ENCODE measurements at places on chromosomes 5 and 9.

DNA sequence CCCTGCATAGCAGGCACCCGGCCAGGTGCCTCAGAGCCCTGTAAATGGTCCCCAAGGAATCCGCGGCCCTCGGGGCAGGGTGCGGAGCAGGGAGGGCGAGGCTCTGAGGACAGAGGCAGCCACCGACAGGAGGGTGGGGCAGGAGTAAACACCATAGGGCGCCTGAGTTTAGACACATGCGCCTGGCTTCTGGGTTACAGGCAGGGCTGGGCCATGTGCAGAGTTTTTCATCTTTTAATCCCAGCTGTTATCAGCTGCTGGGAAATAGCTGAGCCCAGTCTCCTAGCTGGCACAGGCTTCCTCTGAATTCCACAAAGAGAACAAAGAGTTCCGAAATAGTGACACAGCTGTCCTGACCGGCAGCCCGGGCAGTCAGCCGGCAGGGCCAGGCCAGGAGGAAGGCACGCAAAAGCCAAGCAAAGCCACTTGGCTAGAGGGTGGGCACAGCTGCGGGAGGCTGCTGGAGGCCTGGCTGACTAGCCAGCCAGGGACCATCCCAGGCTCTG is 98.9 kb upstream of the PHYKPL start:
- no peak for DNase-seq

- DNase-seq, result no peak
These were observed 129.3 kb upstream of the STC2 start for GRCh38 chr5:173457482-173457881.

- no peak for DNase-seq
These were observed 231.3 kb upstream of the SLC30A5 start for GRCh38 chr5:68862560-68862959.

DNA sequence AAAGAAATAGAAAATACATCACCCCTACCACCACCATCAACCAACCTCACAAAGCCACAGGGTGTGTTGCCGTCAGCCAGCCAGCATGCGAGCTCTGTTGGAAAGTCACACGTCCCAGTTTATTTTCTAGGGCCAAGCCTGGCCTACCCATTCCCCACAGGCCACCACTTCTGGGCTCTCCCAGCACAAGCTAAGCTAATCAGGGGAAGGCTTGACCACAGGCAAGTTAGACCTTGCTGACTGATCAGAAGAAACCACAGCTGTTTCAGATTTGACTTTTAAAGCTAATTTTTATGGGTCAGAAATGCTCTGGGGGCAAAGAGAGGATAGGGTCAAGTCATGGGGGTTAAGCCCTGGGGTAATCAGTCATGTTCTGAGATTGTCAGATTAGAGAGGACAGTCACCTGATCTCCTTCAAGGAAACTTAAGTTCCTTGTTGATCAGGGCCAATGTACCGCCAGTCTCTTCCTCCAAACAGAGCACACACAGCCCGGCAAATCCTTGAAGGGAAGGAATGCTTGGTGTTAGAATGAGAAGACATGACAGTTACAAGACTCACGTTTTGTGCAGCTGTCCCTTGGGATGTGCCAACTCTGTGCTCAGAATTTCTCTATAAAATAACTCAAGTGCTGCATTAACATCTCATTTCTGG is 7.6 kb downstream of the SHB start:
- DNase-seq, result no peak

DNA sequence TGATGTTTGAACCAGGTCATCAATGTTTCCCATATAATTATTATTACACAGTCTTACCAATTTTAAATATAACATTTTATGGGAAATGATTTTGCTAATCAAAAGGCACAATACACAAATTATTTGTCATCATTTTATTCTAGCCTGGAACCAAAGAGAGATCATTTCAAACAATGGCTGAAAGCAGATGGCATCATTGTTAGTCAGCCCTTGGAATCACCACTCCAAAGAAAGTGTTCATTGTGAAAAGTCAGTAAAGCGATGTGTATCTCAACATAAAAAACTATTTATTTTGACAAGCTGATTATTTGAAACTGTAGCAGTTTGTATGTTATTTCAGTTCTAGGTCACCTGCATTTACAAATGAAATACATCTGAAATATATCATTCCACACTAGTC is 1068.7 kb downstream of the CDH12 start:
- DNase-seq, result no peak

GRCh38 chr9:129428864-129429577 is 191.9 kb downstream of the C9orf50 start:
- no peak for DNase-seq

DNA sequence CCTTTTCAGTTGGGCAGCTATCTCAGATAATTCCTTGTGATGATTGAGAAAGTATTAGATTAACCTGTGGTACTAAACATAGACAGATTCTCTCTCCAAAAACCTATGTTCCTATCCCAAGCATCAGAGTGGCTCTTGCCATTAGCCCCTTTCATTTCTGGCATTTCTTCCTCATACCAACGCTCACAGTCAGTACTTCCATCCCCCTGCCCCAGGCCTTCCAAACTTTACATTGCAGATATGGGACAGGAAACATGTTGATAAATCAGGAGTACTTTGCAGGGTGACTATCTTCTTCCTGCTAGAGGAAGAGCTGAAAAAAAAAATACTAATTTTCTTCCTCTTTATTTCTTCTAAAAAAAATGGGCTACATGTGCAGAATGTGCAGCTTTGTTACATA is 442.6 kb upstream of the RGMB start:
- DNase-seq, result no peak

GRCh38 chr5:75274486-75274885 is 37.8 kb upstream of the ANKRD31 start:
- DNase-seq, result no peak

GRCh38 chr5:59325070-59325469 is 568.5 kb downstream of the PDE4D start:
- no peak for DNase-seq

DNA sequence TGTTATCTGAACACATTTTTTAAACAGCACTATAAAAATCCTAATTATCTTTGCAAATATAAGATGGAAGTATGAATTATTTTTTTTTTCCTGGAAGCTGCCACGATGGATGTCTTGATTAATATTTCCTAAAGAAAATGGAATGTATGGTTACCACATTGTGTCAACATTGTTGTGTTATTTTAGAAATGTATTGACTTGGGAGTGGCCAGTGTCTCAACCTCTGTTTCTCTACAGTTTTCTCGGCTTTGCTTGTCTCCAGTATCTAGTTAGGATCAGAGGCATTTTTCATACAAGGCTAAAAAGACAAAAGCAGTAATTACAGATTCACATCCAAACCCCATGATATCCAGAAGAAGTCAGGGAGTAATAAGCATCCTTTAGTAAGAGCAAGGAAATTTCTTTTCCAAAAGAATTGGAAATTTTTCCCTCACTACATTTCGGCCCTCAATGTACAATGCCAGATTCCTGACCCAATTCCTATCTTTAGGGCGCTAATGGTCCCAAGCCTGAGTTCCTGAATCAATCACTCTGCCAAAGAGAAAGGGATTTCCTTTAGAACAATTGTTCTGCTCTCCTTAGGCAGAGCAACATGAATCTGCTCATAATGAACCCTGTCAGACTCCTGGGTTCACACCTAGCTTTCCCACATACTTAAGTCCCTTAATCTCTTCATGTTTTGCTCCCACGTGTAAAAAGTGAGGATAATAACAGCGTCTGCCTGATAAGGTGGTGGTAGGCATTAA is 111.7 kb downstream of the EDIL3 start:
- no peak for DNase-seq

GRCh38 chr9:9041756-9042155 is 1242.2 kb upstream of the DMAC1 start:
- DNase-seq, result no peak

GRCh38 chr5:78591972-78592700 is 56.4 kb downstream of the LHFPL2 start:
- no peak for DNase-seq

- no peak for DNase-seq
These were observed 16.1 kb downstream of the RAI14 start for GRCh38 chr5:34672196-34672595.

DNA sequence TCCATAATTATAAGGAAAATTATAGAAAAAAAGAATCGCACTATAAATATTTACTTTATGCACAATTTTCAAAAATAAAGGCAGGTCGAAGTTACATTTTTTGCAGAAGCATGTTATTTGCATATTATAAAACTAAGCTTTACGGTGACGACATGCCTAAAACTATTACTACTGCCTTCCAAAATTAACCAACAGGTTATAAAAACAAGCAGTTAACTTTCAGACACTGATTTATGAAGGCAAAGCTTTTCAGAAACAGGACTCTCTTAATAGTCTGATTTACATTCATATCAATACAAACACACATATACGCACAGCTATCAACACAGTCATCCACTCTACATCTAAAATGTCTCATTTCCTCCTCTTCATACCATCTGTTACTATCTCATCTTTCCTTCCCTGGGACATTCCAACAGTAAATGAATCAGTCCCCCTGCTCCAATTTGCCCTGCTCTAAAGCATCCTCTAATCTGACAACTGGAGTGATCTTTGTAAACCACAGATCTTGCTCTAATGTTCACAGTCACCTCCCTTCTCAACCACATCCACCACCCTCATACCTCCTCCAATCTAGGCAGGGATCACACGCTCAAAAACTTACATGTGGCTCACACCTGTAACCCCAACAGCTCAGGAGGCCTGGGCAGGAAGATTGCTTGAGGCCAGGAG is 21.6 kb downstream of the FBXW11 start:
- peak; percentile 41 for DNase-seq

GRCh38 chr5:132813599-132814502 is 749 bp downstream of the SOWAHA start:
- DNase-seq, result peak; percentile 31

GRCh38 chr5:56588636-56589480 is 226.5 kb upstream of the MAP3K1 start:
- DNase-seq, result peak; percentile 85

DNA sequence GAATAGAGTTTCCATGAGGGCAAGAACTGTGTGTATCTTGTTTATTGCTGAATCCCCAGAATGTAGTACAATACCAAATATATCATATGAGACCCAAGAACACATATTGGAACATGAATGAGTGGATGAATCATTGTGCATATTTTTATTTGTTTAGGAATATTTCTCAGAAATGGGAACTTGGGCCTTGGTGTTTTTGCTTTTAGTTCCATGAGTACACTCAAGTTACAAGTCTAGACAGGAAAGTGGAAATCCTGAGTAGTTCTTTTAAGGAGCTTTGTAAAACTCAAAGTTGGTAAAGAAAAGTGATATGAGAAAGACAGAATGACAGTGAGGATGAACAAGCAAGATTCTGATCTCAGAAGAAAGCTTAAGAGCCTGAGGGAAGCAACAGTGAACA is 647.0 kb downstream of the EFNA5 start:
- DNase-seq, result no peak

DNA sequence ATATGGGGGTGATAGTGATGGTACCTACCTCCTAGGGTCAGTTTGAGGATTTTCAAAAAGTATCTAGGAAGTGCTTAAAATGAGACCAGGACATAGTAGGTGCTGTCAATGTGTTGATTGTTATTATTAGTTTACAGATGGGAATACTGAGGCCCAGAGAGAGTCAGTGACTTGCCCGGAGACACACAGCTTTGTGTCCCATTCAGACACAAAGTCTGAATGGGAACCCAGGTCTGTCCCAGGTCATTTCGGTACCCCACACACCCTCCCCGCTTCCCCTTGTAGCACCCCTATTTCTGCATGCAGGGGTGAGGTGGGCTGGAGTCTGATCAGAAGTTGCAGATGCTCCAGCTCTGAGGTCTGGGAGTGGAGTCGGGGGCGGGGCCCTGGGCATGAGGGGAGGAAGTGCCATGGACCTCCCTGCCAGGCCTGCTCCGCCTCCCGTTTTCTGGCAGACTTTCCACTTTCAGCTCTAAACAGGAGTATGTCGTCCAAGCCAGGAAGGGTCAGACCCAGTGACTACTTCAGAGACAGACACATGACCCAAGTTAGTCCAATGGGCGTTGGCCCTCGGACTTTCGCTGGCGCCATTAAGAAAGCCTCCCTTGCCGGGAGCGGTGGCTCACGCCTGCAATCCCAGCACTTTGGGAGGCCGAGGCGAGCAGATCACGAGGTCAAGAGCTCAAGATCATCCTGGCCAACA is 3.2 kb upstream of the DBN1 start:
- DNase-seq, result no peak

GRCh38 chr5:118311103-118311819 is 677.1 kb downstream of the DTWD2 start:
- no peak for DNase-seq

GRCh38 chr5:142922223-142922952 is 152.2 kb downstream of the ARHGAP26 start:
- no peak for DNase-seq

- DNase-seq, result no peak
These were observed 1252.5 kb downstream of the EFNA5 start for GRCh38 chr5:106418196-106418595.

- no peak for DNase-seq
These were observed 441.6 kb downstream of the GADD45G start for GRCh38 chr9:90046317-90046861.

GRCh38 chr9:136694872-136695247 is 7.6 kb upstream of the AGPAT2 start:
- DNase-seq, result no peak

- no peak for DNase-seq
These were observed 182.0 kb downstream of the GRIA1 start for GRCh38 chr5:153672347-153673090.

- no peak for DNase-seq
These were observed 22.0 kb upstream of the EMB start for GRCh38 chr5:50463047-50463446.

DNA sequence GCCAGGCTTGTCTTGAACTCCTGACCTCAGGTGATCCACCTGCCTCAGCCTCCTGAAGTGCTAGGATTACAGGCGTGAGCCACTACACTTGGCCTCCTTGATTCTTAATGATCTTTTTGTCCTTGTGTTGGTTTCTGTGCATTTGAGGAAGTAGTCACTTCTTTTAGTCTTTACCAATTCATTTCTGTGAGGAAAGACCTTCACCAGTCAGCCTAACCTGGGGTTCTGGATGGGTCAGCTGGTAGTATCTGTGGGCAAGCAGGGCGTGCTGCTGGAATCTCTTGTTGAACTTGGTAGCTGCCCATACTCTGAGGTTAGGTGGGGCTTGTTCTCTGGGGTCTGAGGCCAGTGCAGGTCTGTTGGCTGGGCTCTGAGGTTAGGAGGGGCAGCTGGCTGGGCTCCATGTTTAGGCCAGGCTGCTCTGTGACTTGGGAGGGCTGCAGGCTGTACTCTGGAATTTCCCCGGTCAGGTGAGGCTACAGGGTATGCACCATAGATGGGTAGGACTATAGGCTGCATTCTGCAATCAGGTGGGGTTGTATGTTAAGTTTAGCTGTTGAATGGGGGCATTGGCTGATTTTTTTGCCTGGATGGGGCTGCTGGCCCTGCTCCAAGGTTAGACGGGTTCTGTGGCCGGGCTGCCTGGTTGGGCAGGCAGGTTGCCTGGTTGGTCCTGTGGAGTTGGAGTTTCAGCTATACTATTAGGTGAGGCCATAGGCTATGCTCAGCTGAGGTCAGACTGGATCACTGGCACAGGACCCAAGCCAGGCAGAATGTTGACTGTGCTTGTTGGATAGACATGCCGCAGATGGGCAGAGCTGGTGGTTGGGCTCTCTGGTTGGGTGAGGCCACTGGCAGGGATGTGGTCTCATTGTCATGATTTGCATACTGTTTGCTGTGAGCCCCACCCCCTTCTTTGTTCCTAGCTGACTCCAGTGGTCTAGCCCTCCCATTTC is 19.2 kb downstream of the UBAP1 start:
- DNase-seq, result peak; percentile 7

GRCh38 chr5:173304591-173304988 is 23.6 kb downstream of the STC2 start:
- DNase-seq, result no peak

GRCh38 chr5:160367885-160368284 is 2.5 kb downstream of the C1QTNF2 start:
- no peak for DNase-seq

Data from CD4-positive, alpha-beta T cell treated with Interleukin-1 beta for 1 hour (primary cell).